ENCODE measurements at places on chromosomes 7 and 10.

DNA sequence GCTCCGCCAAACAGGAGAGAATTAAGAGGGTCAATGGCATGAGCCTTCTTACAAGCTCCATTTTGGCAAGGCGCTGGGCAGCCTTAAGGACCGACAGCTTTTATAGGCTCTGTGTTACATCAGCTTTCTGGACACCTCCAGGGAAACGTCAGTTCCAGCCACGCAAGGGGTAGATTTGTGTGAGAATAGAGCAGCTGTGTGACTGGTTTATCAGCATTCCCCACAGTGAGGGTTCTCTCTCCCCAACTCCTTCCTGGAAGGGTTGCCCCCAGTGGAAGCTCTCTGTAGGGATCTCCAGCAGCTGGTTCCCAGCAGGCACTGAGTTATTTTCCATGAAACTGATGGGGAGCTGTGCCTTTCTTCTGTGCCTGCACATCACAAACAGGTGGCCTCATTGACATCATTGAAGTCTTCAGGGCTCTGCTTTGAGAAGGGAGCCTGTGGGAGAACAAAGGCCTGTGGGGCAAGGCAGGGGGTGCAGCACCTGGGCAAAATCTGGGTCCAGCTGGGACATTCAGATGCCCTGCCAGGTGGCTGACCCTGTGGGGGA, at the start of gene CUZD1:
TSS of gene CUZD1 (minus strand) at position 75 of the 550 bp plus-strand sequence. CDS start at position 61, 14 bp downstream.
- DNase-seq = no peak

DNA sequence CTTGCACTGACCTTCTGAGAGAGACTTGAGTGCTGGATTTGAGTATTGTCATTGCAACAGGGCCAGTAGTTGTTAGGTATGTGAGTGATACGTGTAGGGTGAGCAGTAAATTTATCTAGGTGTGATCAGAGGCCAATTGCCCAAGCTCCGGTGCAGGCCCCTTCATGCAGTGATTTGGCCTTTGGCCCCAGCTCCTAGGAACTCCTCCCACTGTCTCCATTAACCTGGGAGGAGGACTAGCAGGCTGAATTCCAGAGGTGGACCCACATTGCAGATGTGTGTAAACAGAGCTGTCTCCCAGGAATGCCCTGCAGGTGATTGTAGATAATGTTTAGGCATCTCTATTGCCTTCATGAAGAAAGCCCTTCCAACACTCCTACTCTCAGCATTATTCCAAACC, 19.5 kb downstream of the TCF7L2 start:
- DNase-seq = no peak

DNA sequence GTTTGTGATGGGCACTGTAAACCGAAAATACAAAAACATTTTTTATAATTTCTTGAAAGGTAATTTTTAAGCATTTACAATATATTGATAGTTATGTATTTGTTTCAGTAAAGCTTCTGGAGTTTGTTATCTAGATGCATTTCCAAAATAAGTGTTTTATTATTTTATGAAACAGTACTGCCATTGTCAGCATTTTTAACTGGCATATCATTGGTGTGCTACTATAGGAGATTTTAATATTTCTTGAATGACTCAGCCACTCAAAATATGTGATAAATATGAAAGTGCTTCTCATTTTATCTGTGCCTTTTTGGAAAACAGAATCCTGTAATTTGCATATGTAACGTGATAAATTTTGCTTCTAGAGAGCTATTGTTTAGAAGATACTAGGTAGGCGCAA, 97.9 kb downstream of the ANKIB1 start:
- DNase-seq = no peak

GRCh38 chr10:58179238-58179637, 88.5 kb downstream of the IPMK start:
- no peak for DNase-seq

- no peak for DNase-seq
These were observed 55.3 kb upstream of the NCAPG2 start for GRCh38 chr7:158759749-158760444.

DNA sequence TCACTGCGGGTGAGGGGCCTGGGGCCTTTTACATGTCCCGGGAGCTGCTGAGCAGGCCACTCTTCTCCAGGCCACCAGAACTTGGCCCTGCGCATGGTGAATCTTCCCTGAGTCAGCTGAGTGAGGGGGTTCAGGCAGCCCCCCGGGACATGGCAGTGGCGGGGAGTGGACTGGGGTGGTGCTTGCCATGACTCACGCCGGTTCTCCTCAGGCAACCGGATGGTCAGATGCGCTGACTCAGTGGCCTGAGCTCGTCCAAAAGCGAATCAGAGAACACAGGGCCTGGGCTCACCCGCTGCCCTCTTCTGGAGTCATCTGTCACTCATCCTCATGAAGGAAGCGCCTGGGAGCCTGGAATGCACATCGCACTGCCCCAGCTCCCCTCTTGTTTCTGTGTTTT, 33.5 kb downstream of the HTRA1 start:
- no peak for DNase-seq

DNA sequence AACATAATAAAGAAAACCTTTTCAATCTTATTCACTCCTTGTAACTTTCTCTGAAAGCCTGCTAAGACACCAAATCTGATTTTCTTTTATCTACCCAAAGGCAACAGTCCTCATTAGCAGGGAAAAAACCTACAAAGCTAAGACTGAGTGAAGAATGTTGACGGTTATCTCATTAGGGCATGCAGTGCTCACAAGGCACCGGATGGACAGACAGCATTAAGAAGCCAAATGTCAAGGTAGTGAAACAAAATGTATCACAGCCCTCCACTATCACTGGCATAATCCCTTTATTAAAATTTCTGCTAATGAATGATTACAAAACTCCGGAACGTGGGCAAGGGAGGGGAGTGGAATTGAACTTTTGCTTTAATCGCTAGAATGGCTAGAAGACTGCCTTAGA, 442.8 kb downstream of the NEBL start:
- no peak for DNase-seq

DNA sequence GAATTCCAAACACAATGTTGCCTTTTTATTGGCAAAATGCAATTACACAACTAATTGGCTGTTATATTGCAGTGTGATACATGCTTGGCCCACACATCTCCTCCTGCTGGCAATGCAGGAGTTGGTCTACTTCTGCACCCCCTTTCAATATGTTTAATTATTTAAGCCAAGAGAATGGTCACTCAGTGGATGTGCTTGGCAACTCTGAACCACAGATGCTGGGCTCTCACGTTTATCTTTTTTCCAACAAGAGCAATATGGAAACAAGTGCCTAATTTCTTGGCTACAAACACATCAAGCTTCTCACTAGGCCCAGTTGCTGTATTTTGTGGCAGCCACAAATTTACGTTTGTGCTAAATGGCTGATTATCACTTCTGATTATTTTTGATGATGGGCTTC, 1149.2 kb upstream of the CELF2 start:
- no peak for DNase-seq

- no peak for DNase-seq
These were observed 106.7 kb downstream of the PTPRE start for GRCh38 chr10:128013626-128014025.

DNA sequence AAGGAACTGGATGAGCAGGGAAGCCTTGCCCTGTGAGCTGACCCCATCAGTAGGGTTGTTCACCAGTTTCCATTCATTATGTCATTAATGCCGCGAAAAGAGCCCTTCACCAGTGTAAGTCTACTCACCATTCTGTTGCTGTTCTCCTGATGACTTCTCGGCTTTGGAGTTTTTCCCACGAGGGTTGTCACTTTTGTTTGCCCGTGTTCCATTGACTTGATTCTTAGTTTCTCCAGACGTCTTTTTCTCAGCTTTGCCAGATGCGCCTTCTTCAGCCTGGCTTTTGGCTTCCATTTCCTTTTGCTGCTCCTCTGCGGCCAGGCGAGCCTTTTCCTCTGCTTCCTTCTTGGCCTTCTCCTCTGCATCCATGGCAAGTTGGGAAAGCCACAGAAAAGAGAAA, 128.8 kb downstream of the PPP1R17 start:
- DNase-seq = no peak

- no peak for DNase-seq
These were observed 40.4 kb upstream of the TMEM229A start for GRCh38 chr7:124073310-124073645.

DNA sequence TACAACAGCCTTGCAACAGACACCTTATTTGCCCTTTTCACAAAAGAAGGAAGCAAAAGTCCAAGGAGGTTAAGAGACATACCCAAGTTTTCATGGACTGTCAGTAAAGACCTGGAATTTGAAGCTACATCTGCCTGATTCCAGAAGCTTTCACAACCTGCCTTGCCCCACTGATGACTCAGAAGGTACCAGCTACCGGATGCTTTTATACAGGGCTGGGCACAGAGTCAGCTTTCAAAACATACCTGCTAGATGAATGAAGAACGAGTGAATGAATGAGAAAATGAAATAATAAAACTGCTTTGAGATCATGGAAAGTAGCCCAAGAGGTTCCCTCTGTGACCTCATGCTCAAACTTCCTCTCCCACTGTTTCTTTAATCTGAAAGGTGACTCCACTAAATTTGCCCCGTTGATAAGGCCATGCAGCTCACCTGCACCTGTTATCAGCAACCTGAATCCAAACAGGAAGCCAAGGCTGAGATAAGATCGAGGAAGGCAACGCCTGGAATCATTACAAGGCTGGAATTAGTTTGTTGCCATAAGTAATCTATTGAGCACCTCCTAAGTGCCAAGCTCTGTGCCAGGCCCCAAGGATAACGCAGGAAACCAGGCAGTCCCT, 151.5 kb downstream of the WDR11 start:
- no peak for DNase-seq

DNA sequence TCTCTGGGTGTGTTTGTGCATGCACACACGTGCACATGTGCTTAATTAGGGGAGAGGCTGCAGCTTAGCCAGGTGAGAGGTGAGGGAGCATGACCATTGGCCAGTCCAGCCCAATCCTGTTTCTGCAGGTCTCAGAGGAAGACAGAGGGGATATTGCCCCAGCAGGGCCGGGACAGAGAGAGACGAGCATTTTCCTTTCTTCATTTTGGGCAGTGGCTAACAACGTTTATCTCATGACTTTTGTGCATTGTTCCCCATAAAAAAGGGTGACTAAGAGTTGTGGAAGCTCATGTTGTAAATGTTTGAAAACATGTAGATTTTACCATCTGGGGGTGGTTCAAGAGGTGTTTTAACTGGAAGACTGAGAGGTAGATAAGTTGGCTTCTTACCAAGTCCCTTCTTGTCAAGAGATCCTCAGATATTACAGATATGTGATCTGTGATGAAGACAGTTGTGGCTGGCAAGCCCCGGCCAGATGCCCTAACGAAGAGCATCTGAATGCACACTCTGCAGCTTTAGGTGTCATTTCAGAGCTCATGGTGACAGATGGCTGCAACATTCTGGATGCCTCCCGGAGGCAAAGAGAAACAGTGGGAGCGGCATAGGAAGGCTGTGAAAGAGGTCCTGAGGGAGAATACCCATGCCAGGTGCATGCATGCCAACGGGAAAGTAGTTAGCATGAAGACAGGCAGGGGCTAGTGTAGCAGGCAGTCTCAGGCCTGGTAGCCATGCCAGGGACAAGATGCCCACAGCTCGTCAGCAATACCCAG, 16.7 kb upstream of the DMBT1 start:
- no peak for DNase-seq

GRCh38 chr7:95845007-95845406, 72.7 kb downstream of the DYNC1I1 start:
- no peak for DNase-seq

DNA sequence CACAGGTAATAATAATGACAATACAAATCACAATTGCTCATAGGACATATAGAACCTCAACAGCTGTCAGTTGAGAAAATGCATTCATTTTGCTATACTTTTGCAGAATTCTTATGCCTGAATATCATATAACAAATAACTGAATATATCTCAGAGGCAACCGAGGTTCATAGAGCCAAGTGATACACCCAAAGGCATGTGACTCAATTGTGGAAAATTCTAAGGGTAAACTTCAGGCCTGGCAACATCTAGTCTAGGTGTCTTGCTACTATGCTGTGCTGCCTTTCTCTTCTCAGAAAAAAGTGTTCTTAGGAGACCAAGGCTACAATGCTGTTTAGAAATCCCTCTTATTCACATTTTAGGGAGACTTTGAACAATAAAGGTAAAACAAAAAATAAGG, 270.7 kb downstream of the BAMBI start:
- no peak for DNase-seq

GRCh38 chr10:80186364-80187012, 18.8 kb downstream of the ANXA11 start:
- DNase-seq = no peak

- DNase-seq = no peak
These were observed 24.5 kb downstream of the ADRB1 start for GRCh38 chr10:114068054-114068707.

GRCh38 chr7:93036807-93037206, 81.0 kb downstream of the SAMD9 start:
- no peak for DNase-seq

- no peak for DNase-seq
These were observed 43.5 kb downstream of the ADK start for GRCh38 chr10:74194545-74194944.

DNA sequence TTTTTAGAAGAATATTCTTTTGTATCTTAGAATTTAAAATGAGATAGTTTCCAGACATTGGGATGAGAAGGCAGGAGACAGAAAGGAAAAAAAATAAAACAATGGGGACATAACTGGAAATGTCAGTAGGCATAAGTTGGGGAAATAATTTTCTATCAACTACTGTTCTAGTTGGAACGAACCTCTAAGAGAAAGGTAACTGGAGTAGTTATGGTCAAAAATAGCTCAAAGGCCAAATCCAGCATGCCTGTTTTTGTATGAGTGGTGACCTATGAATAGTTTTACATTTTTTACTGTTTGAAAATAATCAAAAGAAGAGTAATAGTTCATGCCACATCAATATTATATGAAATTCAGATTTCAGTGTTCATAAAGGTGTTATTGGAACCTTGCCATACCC, 252.2 kb upstream of the CSTF2T start:
- no peak for DNase-seq

- peak; percentile 47 for DNase-seq
These were observed 41.5 kb downstream of the GATA3 start for GRCh38 chr10:8095959-8096358.

GRCh38 chr7:151556592-151556991, 36.9 kb upstream of the RHEB start:
- DNase-seq = no peak

DNA sequence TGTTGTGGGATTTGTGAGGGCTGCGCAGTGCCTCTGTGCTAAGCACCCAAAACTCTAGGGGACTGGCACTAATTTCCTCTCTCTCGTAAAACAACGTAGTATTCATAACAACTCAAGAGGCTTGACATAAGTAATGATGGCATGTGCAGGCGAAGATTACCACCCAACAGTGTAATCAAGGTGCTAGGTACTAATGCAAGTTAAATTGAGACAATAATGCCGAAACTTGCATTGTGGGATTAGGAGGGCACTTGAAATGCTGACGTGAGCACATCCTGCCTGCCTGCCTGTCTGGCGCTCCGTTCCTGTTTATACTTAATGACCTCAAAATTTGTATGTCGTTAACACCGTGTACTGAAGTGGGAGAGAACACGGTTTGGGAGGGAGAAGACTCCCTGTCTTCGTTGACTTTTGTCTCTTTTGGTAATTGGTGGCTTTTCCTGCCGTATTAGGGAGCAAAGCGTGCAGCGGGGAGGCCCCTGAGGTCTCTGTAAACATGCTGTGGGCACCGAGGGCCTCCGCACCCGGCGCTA, 139.0 kb downstream of the MGMT start:
- DNase-seq = no peak

- DNase-seq = no peak
These were observed 107.4 kb downstream of the ARL4A start for GRCh38 chr7:12794722-12795302.
